ENCODE measurements at places on chromosomes 4 and X.
A peak's percentile ranks its signal among the peaks of the same experiment; 100 is the strongest.

- no peak for DNase-seq
Observed at GRCh38 chr4:38310446-38311043, 350.3 kb downstream of the PTTG2 start.

DNA sequence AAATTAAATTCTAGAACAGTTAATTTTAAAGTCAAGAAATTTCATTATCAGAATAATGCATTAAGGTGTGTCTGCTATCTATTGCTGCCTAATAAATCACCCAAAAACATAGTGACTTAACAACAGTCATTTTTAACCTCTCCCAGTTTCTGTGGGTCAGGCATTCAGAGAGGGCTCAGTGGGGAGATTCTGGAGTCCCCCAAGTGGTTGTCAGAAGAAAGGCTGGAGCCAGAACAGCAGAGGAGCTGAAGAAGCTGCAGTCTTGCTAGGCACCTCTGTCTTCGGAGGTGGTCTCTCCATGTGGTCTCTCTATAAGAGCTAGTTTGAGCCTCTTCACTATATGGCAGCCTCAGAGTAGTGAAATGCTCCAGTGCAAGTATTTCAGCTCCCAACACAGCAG lies 9.3 kb upstream of the HOPX start:
- DNase-seq, result no peak

- DNase-seq, result no peak
Observed at GRCh38 chr4:46249106-46249505, 125.3 kb upstream of the GABRG1 start.

- no peak for DNase-seq
Observed at GRCh38 chr4:88623097-88623496, 30.8 kb downstream of the HERC3 start.

DNA sequence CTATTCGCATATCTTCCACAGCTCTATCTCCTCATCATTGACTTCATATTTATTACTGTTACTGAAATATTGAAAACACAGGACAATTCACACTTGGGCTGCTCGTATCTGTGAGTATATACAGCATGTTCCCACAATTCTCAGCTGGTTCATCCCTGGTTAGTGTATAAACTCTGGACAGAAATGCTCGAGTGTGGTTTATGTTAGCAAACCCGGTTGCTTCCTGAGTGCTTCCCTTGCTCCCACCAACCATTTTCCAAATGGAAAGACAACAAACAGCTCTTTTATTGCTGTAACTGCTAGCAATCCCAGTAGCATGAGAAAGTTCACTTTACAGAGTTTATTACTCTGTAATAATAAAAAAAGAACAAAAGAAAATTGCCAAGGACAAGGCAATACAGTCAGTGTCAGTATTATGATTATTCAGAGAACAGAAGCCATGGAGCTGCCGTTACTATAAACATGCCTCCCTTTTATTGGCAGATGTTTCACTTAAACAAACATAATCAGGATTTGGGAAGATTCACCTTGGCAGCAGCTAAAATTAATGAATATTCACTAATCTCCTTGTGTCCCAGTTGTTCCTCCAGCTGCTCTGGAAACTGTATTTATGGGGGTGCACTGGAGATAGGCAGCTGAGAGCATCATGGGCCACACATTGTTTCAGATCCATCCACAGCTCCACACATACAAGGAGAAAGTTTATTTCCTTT lies 134.1 kb upstream of the GUCY1A1 start:
- DNase-seq, result no peak

GRCh38 chr4:19224820-19225219 lies 1026.9 kb upstream of the SLIT2 start:
- peak; percentile 37 for DNase-seq

- DNase-seq, result no peak
Observed at GRCh38 chrX:103073467-103073866, 9.5 kb upstream of the BEX1 start.

DNA sequence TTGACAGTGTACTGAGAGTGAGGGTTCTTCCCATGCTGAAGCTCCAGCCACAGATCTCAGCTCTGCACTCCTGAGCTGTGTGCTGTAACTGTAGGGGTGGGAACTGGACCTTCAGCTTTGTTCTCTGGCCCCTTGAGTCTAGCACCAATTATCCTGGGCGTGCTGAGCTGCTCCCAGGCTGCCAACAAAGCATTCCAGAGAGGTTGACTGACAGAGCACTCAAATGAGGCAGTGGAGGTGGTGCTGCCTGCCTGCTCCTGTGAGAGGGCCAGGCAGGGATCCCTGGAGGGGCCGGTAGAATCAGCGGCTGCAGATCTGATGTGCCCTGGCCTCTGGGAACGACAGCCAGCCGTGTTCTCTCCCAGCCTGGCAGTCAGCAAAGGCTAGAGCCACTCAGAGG lies 375.7 kb upstream of the AADAT start:
- no peak for DNase-seq

GRCh38 chr4:3679071-3679825 lies 86.9 kb upstream of the ADRA2C start:
- no peak for DNase-seq

DNA sequence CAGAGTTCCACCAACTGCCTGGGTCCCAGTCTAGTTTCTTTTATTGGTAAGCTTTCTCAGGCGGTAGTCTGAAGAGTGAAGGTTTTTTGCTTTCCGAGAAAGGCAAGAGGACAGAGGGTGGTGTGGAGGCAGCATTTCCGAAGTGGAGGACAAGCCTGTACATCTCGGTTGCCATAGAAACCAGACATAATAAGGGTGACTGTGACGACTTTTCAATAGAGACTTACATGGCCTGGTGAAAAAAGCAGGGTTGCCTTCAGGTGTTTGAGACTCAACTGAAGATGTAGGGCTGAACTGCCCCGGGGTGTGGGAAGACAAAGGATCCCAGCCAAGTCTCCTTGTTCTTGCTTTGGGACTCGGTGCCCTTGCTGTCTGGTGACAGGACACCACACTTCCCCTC lies 53.6 kb upstream of the RAB40AL start:
- no peak for DNase-seq

GRCh38 chr4:95985791-95986550 lies 146.1 kb downstream of the PDHA2 start:
- DNase-seq, result no peak
